Kidney epithelial cell (primary cell): ENCODE measurements at places on chromosomes 7 and 10.

DNA sequence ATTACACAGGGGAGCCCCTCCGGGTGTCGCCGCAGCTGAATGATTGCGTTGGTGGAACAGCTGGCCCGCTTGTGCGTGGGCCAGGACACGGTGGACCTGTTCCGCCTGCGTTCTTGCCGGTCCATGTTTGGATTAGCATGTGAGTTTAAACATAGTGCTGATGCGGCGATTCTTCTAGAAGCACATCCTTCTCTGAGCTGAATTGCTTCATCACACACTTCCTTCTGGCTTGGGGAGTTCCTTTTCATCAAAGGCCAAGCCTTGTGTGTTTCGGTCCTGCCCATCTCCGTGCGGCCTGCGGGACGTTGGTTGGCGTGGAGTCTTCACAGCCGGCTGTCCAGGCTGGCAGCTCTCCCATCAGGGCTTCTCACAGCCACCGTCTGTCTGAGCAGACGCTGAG is 45.5 kb upstream of the SLC29A4 start:
- no peak for DNase-seq

- no peak for DNase-seq
These were observed 64.2 kb upstream of the GNAI1 start for GRCh38 chr7:80070391-80070790.

- no peak for DNase-seq
These were observed 27.6 kb downstream of the SORBS1 start for GRCh38 chr10:95533590-95533989.

- no peak for DNase-seq
These were observed 49.5 kb downstream of the SMURF1 start for GRCh38 chr7:99094401-99094800.

- DNase-seq, result no peak
These were observed 17.2 kb downstream of the ZNF488 start for GRCh38 chr10:47366731-47367460.

DNA sequence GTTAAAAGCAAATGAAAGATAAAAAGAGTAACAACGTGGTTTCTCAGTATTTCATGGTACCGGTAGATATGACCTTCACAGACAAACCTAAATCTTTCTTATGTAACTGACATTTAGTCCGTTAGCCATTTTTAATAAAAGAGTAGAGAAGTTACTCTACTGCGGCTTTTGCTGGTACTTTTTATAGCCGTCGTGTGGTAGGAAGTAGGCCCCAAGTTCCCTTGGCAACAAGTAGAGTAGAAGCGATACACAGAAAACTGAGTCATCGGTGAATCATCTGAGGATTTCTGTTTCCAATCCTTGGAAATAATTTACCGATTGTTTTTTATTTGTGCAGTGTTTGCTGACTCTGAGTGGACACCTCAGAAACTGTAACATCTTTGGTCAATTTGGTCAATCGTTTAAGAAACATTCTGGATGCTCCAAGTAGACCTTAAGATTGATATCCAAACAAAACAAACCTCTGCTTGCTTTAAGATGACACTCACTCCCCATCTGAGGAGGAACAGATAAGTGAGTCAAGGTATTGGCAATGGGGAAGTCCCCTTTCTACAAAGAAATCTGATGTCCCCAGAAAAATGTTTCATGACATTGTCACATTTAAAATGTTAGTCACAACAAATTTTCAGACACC is 63.9 kb upstream of the AHR start:
- peak; percentile 90 for DNase-seq

- no peak for DNase-seq
These were observed 25.0 kb downstream of the THSD7A start for GRCh38 chr7:11807000-11807399.

DNA sequence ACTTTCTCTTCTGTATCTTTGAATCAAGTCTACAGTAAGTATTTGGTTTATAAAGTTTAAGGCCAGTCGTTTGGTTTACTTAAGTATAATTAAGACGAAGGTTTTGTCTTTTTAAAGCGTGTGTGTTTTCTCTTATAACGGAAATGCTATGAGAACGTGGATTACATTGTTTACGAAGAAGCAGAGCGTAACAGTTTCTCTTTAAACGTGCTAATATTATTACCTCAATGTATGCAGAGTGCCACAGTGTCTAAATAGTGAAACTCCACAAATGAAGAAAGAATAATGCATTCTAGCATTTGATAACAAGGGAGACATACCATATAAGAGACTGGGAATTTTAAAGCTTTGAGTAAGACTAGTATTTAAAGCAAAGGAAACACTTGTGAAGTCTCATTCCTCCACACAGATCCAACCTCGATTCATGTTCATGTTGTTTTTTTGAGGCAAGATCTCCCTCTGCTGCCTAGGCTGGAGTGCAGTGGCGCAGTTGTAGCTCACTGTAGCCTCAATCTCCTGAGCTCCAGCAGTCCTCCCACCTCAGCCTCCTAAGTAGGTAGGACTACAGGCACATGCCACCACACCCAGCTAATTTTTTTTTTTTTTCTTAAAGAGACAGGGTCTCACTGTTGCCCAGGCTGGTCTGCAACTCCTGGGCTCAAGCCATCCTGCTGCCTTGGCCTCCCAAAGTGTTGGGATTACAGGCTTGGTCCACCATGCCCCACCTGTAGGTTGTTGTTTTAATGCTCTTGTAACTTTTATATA is 75.1 kb downstream of the ANKRD61 start:
- no peak for DNase-seq

GRCh38 chr10:94194256-94194655 is 168.5 kb downstream of the NOC3L start:
- DNase-seq, result peak; percentile 52

DNA sequence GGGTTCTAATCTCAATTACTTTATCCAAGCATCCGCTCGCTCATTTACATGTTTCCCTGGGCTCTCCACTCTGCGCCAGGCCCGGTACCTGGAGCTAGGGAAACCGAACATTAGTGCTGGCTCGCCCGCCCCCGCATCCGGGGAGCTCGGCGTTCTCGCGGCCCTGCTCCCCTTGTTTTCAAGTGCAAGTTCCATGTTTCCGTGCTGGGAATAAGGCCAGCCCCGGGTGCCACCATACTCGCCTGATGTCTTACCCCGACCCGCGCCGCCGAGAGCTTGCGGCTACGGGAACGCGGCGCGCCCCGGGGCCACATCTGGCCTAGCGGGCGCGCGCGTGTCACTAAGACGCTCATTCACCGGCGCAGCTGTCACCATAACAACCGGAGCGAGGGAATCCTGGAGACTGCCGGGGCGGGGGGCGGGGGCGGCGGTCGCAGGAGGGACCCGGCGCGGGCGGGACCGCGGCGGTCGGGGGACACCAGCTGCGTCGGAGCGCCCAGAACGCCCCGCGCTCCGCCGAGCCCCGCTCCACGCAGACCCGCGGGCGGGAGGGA is at the start of gene NEURL1:
TSS of gene NEURL1 (plus strand) at position 344 of the 554 bp plus-strand sequence. CDS start 683 bp downstream, outside the sequence.
- no peak for DNase-seq

DNA sequence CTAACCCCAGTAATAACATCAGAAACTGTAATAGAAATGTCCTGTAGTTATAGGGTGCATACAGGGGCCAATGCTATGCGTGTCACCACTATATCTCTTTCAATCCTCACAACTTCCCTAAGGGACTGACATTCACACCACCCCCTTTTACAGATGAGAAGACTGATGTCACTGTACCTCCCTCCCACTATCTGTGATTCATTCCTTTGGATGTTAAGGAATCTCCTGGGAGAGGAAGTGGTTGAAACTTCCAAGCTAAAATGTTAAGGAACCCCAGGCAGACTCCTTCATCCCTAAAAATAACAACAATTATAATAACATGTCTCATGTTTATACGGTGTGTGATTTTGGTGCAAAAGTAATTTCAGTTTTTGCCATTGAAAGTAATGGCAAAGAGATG is 5.4 kb downstream of the COL13A1 start:
- DNase-seq, result peak; percentile 56

DNA sequence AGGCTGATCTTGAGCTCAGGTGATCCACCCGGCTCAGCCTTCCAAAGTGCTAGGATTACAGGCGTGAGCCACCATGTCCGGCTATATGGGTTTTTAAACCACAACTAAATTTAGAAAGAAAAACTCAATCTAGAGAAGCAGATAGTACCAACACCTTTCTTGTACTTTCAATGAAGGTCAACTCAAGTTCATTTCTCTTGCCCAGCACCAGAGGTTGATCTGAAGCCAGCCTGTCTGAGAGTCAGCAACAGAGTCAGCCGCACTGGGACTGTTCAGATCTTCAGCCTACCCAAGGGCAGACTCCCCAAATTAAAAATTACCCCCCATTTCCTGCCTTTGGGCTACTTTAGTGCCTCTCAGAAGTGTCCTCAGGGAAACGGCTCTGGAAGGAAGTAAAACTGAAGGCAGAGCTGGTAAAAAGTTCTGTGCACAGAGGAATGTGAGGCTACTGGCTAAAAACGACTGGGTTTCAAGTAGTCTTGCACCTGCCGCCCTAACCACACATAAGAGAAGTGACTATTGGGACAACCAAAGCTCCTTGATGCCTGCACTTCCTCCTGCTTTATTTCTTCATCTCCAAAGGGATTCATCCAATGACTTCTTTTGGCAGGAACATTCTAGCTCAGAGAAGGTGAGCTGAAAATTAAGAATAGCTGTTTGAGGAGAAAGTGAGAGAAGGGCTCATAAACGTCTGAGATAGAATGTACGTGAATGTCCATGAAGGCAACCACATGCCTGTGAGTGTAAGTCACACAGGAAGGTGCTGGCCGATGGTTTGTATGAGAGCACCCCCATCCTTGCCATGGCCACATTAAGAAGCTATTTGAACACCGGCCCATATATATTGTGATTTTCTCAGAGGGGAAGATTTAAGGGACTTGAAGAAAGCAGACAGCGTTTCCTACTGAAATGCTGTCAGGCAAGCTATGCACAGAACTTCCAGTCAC is 142.4 kb upstream of the PRR15 start:
- DNase-seq, result no peak

- no peak for DNase-seq
These were observed 96.8 kb downstream of the CYTH3 start for GRCh38 chr7:6175645-6176044.

- DNase-seq, result no peak
These were observed 7.0 kb upstream of the NUB1 start for GRCh38 chr7:151334628-151335027.

DNA sequence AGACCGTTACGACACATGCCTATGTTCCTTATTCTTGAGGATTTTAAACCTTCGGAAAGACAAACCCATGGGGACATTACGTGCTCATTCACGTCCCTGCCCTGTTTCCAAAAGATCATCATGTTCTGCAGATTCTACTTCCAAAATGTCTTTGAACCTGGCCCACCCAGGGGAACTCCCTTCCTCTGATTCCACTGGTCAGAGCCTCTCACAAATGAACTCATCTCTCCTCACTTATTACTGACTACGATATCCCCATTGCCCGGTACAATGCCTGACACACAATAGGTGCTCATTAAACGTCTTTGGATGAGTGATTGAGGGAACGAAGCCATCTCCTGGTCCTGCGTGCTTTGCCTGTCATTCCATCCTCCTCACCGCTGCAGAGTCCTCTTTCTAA is 168.3 kb upstream of the RNF32 start:
- DNase-seq, result no peak

- no peak for DNase-seq
These were observed 16.4 kb downstream of the PRKRIP1 start for GRCh38 chr7:102412548-102412947.

DNA sequence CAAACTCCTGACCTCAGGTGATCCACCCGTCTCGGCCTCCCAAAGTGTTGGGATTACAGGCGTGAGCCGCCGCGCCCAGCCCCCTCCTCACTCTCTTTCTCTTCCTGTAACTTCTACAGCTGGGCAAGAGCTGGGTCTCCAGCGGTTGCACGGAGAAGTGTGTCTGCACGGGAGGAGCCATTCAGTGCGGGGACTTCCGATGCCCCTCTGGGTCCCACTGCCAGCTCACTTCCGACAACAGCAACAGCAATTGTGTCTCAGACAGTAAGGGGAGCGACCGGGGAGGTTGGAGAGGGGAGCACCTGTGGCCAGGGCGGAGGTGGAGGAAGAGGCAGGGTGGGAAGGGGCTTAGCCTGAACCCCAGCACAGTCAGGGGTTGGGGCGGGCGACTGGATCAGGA is 41.4 kb downstream of the EPHB4 start:
- no peak for DNase-seq

- DNase-seq, result no peak
These were observed 504.2 kb upstream of the MBL2 start for GRCh38 chr10:53276797-53277196.

- DNase-seq, result no peak
These were observed 3.6 kb downstream of the PLAC9 start for GRCh38 chr10:80136134-80136571.

DNA sequence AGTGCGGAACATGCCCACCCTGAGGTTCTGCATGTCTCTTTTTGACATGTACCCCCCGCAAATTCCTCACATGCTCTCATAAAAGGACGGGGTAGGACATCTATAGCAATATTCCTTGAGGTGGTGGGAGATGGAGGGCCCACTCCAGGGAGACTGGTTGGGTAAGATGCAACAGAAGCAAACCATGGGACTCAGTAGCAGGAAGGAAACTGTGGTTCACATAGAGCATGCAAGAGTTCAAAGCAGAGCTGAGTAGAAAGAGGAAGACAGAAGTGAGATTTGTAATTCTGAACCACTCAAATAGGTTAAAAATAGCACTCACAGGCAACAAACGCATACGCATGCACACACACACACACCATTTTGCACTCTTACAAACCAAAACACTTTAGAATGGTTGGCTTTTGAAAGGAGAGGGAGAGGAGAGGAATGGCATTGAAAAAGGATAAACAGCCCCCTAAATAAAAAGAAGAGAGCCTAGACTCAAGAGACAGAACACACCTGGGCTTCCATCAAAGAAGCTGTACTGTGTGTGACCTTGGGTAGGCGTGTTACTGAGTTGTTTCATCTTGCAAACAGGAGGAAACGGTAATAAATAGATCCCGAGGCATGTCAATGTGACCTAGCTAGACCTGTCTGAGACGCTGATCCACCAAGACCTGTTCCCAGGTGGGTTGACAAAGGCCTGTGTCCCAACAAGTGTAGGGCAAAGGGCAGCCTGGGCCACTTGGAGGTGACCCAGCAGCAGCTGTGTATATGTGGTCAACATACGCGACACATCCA is 77.6 kb upstream of the LRRC4 start:
- no peak for DNase-seq

- DNase-seq, result no peak
These were observed 1.8 kb upstream of the OPN1SW start for GRCh38 chr7:128777156-128778123.

DNA sequence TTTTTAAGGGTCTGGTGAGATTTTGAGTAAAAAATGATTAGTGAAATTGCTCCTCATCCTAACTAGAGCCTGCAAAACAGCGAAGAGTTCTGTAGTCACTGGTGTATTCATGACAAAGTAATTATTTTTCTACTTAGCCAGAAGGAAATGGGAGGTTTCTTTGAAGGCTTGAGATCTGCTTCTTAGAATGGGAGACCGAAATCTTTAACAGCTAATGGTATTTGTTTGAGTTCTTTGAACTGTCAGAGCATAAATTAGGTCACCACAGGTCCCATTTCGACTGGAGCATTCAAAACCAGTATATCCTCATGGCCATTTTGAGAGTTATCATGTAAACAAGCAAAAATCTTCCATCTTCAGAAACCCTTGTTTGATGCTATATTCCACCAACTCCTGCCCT is 77.1 kb upstream of the NME8 start:
- no peak for DNase-seq
